ENCODE measurements at places on chromosomes 1 and 21. TPM values are rescaled to one million over a fixed set of nuclear protein-coding genes. Genes with fewer than 3 reads are reported as not detected.

GJA4 gene
- 0.48 TPM for total RNA-seq

DLGAP3 gene
- not detected for total RNA-seq

ANKRD35 gene
- 0.24 TPM for total RNA-seq

ZBTB8A gene
- 10.4 TPM for total RNA-seq

Measured in tracheal epithelial cell (primary cell).